ENCODE measurements at places on chromosomes 16 and 17.

DNA sequence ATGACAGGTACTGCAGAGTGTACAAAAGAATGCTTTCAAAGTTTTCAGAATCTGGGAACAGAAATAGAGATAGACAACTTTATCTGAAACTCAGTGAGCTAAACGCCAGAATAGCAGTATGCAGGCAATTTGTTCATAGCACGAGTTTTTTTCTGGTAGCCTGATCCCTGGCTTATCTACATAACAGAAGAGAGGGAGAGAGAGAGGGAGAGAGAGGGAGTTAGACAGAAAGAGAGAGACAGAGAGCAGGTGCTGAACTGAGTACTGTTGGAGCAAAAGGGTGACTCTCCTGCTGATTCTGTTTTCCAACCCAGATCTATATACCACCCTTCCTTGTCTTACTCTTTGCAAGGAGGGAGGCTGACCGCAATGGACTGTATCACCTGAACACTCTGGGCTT is 388.0 kb upstream of the CA10 start:
- DNase-seq: no peak

GRCh38 chr17:2392252-2393173 is 8.3 kb downstream of the MNT start:
- DNase-seq: peak; percentile 98

DNA sequence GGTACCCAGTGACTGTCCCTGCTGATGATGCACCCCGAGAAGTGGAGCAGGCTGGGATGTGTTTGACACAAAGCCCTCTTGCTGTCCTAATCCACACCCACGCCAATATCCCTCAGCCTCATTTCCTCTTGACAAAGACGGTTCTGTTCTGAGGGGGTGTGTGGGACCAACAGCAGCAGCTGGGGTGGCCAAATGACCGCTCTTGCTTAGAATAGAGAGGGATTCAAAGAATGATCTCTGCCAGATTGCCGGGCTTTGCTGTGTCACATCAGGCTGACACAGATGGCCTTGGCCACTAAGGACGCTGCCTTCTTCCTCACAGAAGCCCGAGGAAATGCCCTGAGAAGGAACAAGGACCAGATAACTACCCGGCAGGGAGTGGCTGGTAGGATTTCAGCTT is 250.7 kb downstream of the NTN1 start:
- no peak for DNase-seq

- peak; percentile 82 for DNase-seq
These were observed 30.6 kb upstream of the MMD start for GRCh38 chr17:55452139-55452790.

DNA sequence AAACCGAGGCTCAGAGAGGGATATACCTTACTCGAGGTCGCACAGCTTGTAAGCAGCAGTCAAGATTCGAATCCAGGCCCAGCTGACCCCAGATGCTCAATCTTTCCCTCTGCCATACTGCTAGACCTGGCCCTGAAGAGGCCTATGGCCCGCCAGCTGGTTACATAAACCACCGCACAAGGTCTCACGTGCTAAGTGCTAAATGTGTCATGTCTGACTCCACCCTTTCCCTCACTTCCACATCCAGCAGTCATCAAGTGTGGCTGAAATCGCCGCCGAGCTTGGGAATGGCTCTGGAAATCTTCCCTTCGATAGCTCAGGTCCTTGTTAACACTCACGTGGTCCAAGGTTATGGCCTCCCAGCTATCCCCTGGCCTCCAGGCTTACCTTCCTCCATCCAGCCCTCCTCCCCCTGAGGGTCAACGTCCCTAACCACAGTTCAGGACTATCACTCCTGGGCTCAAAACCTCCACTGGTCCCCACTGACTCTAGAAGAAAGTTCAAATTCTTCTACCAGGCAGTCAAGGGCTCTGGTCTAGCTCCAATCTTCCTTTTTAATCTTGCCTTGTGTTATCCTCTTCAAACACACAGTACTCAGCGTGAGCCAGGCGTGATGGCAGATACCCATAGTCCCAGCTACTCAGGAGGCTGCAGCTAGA is 3.5 kb downstream of the ZBTB4 start:
- peak; percentile 37 for DNase-seq

DNA sequence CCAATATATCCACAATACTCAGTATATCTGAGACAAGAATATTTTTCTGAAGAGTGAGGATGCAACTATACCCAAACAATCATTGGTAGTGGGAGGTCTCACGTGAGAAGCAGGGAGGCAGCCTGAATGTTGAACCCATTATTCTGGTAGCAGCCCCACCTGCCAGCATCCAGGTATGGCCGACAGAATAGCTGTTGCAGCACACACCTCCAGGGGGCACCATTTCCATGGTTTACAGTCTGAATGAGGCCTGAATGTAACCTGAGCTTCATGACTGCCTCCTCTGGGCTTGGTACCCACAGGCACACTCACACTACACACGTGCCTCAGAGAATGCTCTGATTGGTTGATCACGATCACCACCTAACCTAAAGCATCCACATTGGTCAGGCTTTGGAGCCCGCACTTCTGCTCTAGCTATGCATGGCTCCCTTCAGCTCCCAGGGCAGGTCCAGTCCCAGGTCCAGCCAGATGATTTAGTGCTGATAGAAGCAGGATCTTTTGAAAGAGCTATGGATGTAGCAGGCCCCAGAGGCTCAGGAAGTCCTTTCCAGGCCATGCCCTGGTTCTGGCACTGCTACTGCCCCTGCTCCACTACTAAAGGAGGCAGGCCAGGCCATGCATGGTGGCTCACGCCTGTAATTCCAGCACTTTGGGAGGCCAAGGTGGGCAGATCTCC is 11.0 kb upstream of the CBFB start:
- peak; percentile 89 for DNase-seq

DNA sequence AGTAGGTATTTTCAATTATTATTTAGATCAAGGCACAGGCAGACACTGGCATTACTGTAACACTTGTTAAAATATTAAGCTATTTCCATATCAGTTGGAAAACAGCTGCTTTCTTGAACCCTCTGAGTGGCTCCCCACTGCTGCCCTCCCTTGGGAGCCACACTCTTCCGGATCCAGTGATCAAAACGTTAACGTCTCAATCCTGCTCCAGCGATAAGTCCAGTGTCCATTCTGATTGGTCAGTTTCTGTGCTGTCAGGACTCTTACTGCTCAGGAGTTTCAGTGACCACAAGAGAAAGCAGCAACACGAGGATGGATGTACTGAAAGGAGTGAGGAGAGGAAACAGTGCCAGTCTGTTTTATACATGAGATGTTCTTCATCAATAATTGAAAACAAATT is 13.8 kb upstream of the ZKSCAN2 start:
- DNase-seq: no peak

DNA sequence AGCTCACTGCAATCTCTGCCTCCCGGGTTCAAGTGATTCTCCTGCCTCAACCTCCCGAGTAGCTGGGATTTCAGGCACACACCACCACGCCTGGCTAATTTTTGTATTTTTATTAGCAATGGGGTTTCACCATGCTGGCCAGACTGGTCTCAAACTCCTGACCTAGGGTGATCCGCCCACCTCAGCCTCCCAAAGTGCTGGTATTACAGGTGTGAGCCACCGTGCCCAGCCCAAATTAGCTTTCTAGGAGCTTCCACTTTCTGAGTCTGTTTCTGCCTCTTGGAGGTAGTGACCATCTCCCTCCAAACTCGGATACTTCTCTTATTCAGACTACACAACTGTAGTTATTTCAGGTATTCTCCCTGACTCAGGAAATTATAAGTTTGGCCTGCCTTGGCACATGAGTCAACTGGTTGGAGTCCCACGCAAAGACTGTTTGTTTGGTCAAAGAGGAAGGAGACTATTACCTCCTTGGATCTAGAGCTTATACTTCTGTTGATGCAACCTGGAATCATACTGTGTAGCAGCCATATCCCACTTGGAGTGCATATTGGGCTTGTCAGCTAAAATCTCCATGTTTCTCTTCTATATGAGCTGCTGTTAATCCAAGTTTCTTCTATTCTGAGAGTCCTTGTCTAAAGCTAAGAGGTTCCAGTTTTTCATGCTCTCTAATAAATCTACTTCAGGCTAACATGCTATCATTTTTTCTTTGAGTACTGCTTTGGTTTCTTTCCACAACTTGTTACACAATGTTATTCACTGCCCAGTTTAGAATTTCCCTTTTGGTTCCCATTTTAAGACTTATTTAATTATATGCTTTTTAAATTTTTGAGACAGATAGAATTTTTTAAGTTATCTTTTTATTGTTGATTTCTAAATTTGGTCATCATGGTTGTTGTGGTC is 7.5 kb downstream of the IL4R start:
- peak; percentile 73 for DNase-seq

DNA sequence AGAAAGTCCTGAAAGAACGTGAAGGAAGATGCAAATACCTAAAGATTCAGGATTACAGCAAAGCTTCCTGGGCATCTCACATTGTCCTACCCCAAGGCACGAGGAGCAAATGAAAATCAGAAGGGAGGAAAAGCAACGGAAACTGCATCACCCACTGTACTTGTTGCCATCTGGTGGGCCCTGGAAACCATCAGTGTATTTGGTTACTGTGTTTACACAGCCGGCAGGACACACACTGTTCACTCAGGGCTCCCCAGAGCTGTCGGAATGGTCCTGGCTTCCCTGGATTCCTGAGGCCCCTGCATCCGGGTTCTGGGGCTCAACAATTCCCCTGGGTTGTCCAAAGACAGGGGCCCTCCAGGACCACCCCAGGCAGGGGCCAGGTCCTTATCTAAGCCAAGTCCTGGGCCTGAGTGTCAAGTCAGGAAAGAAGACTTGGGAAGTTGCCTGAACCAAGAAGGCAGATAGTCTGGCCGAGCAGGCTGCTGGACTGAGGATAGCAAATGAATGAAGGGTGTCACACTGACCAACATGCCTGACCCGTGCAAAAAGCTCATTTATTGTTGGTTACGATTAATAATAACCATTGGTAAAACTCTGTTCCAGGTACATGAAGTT is 52.8 kb downstream of the SOX9 start:
- no peak for DNase-seq

DNA sequence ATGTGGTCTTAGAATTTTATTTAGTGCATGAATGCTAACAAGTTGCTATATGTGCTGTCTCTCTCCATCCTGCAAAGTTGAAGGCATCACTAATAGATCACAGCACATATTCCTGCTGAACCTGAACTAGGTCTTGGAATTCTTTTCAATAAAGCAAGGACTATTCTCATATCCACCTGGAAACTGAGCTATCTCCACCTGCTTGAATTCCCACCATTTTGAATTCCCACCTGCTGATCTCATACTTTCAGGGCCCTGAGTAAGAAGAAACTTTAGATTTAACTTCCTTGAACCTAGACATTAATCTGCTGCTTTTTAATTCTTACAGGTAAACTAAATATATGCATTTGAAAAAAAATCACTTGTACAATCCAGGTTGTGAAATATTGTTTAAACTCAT is 445.3 kb upstream of the CCL2 start:
- no peak for DNase-seq

- DNase-seq: no peak
These were observed 87.1 kb upstream of the HS3ST2 start for GRCh38 chr16:22726868-22727267.

DNA sequence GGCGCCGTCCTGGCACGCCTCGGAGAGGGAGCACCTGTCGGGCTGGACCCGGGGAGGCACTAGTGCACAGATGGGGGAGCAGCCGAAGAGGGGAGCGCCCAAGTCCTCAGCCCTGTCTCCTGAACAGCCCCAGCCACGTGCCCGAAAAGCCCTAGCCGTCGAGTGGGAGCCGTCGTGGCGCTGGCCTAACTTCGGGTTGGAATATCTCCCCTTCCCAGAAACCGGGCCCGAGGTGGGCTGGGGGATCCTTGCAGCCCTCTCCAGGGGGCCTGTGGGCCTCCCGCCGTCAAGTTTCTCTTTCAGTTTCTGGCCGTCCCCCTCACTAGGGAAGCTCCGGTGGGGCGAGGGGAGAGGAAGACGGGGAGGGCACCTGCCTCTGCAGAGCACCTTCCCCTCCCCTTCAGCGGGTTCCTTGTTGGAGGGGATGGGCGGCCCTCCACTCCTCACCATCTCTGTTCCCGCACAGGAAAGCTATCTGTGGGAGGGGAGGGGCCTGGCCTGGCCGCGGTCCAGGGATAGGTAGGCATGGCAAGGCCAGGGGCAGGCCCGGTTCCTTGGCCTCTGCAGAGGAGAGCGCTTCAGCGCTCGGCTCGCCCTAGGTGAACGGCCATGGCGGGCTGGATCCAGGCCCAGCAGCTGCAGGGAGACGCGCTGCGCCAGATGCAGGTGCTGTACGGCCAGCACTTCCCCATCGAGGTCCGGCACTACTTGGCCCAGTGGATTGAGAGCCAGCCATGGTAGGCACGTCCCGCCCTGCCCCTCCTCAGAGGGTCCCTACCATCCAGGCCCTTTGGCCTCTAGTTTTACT is 709 bp downstream of the STAT5A start:
- DNase-seq: no peak

DNA sequence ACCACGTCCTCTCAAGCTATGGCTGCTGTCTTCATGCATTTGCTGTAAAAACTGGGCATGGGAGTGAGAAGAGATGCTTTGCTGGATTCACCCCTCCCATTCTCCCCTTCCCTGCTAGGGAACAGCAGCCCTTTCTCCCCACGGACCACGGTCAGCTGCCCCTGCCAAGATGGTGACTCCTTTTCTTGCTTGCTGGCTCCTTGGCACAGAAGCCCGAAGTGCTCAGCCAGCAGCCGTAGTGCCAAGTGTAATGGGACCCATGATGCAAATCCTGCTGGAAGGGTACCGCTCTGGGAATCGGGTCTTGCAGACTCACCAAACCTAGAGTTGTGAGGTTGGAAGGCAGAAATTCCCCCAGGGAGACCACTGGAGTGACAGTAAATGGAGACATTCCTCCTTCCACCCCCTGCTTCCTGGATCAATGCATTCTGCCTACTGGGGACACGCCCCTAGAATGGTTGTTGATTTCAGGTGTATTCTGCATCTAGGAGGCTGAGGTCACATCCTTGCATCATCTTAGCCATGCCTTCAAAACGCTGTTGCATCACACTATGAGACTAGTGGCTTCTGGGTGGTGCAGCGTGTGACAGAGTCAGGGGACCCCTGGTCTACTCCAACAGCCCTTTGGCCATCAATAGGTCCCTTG is 63.0 kb upstream of the CBX4 start:
- DNase-seq: no peak

- DNase-seq: peak; percentile 40
These were observed 17.1 kb downstream of the ZNF652 start for GRCh38 chr17:49344914-49345313.

DNA sequence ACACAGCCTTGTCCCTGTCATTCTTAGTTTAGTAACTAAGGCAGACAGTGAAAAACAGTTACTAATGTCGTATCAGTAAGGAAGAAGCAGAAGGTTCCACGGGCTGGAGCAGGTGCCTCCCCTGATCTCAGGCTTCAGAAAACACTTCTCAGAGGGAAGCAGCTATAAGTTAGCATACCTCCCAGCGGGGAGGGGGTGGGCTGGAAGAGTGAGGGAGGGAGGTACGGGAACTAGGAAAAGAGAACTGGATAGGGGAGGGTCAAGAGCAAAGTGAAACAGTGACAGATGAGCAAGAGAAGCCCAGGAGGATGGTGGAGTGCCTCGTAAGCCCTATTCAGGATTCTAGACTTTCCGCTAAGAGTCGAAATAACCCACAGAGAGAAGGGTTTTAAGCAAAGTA is 186.3 kb upstream of the XYLT1 start:
- no peak for DNase-seq

GRCh38 chr17:32551186-32551955 is 64.6 kb downstream of the CDK5R1 start:
- DNase-seq: peak; percentile 70

Data from cardiac fibroblast (primary cell).